ENCODE measurements at places on chromosomes 4 and X.
A peak's percentile ranks its signal among the peaks of the same experiment; 100 is the strongest.

GRCh38 chrX:110407910-110408545 lies 49.4 kb downstream of the RTL9 start:
- peak; percentile 68 for DNase-seq

DNA sequence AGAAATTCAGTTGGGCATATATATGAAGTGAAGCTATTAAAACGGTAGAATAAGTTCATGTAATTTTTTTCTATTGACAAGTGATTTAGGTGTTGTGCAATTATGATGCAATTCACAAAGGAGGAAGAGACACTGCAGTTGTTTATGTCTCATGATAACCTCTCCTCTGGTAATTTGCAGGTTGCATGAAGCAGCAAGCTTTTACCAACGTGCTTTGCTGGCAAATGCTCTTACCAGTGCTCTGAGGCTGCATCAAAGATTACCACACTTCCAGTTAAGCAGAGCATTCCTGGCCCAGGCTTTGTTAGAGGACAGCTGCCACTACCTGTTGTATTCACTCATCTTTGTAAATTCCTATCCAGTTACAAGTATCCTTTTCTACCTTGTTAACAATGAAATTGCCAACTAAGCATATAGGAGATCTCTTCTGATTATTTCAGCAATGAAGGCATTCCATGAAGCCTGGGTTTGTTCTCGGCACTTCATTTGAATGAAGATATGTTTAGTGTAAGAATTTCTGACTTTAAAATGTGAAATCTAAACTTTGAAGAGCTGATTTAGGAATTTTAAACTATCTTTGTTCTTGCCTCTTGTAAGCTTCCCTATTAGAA lies 3.9 kb downstream of the TMEM33 start:
- no peak for DNase-seq

GRCh38 chr4:123144616-123145015 lies 222.2 kb upstream of the NUDT6 start:
- no peak for DNase-seq

DNA sequence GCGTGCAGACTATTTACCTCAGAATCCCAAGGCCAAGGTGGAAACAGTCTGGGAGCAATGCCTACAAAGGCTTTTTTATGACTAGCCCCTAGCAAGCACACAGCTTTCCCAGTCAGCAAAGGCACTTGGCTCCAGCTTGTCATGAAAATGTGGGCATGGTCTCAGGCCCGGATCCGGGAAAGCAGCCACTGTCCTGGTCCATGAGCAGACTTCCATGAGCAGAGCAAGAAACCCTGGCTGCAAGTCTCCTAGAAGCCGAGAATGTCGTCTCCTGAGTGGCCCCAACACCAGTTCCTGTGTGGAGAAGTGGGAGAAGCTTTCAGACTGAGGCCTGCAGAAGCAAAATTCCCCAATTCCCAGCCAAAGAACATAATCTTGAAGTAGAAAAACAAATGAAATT lies 190.5 kb downstream of the MID1 start:
- DNase-seq, result no peak

- DNase-seq, result no peak
Observed at GRCh38 chrX:104255465-104255864, 732 bp upstream of the ESX1 start.

GRCh38 chr4:122873146-122873545 lies 46.5 kb downstream of the FGF2 start:
- DNase-seq, result no peak

GRCh38 chr4:14254252-14254651 lies 626.7 kb upstream of the BOD1L1 start:
- peak; percentile 4 for DNase-seq

GRCh38 chrX:139766545-139766983 lies 58.6 kb upstream of the MCF2 start:
- no peak for DNase-seq

DNA sequence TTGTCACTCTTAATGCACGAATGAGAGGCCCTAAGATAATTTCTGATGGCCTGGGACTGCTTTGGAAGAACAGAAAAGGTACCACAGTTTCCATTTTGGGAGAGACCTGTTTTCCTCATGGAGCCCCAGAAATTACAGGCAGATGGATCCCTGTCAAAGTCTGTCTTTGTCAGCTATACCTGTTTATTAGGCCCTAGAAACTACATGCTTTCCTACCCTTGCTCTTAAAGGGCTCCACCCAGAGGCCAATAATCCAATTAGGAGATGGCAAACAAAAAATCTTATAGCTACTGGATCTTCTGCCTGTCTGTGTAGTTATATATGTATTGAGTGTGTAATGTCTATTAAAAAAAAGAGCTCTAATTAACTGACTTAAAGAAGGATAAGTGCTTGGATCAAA lies 141.3 kb downstream of the NR3C2 start:
- DNase-seq, result no peak

GRCh38 chr4:110119337-110119736 lies 79.1 kb downstream of the ELOVL6 start:
- no peak for DNase-seq

GRCh38 chr4:2586502-2586901 lies 50.1 kb downstream of the FAM193A start:
- DNase-seq, result no peak

GRCh38 chr4:170666909-170667308 lies 577.2 kb upstream of the AADAT start:
- no peak for DNase-seq

GRCh38 chrX:54484666-54485065 lies 11.4 kb downstream of the FGD1 start:
- DNase-seq, result no peak

DNA sequence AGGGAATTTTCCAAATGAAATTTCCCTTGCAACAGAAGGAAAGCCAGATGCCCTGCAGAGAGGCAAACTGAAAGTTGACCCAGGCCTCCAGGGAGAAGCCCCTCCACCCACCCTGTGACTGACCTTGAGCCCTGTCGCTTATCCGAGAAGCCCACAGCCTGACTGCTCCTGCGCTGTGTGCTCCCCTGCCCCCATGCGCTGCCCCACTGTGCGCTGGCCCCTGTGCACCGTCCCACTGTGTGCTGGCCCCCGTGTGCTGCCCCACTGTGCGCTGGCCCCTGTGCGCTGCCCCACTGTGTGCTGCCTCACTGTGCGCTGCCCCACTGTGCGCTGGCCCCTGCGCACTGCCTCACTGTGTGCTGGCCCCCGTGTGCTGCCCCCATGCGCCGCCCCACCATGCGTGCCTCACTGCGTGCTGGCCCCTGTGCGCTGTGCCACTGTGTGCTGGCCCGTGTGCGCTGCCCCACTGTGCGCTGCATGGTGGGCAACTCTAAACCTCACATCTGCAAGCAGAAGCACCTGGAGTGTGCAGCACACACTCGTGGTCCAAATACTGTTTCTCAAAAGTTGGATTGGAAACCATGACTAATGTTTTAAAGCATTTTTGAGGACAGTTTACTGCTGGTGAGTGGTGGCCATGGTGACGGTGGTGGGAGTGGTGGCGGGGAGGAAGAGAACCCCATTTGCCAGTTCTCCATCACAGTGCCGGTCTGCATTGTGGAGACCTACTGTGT lies 8.3 kb upstream of the GRPEL1 start:
- no peak for DNase-seq

- no peak for DNase-seq
Observed at GRCh38 chr4:5784960-5785611, 74.1 kb downstream of the EVC start.

DNA sequence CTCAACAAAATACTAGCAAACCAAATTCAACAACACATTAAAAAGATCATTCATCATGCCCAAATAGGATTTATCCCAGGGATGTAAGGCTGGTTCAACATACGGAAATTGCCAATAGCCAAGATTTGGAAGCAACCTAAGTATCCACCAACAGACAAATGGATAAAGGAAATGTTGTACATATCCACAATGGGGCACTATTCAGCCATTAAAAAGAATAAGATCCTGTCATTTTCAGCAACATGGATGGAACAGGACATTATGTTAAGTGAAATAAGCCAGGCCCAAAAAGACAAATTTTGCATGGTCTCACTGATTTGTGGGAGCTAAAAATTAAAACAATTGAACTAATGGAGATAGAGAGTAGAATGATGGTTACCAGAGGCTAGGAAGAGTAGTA lies 82.0 kb upstream of the FAM241A start:
- DNase-seq, result no peak

DNA sequence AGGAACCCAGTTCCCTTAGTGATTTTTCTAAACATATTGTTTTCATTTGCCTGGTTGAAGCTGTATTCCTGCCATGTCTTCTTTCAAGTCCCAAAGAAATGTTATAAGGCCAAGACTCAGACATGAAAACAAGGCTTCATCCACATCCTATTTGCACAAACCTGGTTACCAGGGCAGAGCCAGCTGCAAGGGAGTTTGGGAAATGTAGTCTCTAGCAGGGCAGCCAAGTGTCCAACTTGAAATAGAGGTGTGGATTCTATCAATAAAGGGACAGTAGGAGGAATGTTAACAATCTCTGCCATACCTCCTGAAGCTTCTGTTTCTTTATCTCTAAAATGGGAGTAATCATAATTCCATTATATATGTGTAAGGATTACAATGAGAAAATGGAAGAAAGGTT lies 56.6 kb downstream of the INTS12 start:
- no peak for DNase-seq

DNA sequence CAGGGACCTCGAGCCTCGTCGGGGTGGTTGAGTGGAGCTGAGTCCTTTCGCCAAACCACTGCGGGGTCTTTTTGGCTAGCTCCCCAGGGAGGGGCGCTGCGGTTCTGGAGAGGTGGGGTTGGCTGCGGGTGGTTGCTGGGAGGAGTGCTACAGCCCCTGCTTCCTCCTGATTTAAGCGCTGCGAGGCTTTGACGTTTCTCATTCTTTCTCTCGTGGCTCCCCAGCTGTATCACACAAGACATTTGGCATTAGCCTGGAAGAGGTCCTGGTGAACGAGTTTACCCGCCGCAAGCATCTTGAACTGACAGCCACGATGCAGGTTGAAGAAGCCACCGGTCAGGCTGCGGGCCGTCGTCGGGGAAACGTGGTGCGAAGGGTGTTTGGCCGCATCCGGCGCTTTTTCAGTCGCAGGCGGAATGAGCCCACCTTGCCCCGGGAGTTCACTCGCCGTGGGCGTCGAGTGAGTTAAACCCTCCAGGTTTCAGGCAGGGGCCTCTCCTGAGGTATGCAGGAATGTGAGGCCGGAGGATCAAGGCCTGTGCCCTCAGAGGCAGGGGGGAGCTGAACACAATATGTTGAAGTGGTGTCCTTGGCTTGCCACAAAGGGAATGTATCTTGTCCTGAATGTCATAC lies 25.5 kb downstream of the ARHGAP36 start:
- no peak for DNase-seq

GRCh38 chrX:16333453-16333852 lies 166.2 kb downstream of the MAGEB17 start:
- no peak for DNase-seq

DNA sequence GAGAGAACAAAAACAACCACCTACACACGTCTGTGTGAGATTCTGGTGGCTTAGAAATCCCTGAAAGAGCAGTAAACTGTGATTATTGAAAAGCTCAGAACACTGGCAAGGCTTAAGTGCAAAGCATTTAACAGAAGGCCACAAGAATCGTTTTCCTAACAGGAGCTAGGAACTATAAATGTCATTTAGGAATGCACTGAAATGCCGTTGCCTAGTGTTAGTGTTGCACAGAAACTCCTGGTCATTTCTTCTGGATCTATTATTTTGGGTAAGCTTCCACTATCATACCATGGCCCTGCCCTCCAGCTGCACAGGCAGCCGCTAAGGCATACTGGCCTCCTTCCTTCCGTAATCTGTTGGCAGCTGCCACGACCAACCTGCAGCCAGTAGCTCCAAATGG lies 923.2 kb downstream of the NLGN4X start:
- no peak for DNase-seq

DNA sequence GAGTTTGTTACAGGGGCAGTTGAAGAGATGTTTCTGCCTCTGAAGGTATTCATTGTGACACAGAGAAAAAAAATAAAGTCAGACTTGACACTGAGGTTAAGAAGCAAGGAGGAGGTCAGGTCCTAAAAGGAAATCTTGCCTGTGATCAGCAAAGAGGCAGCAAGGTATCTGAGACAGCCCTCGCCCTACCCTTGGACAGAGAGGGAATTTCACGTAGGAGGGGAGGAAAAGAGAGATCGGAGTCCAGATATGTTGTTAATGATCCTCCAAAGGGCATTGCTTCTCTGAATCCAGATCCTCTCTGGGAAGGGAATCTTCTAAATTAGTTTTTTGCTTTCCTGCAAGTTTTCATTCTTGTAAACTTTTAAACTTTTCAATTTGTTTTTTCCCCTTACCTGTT lies 15.3 kb upstream of the PRR27 start:
- no peak for DNase-seq

GRCh38 chrX:68698942-68699341 lies 51.5 kb downstream of the STARD8 start:
- DNase-seq, result no peak

DNA sequence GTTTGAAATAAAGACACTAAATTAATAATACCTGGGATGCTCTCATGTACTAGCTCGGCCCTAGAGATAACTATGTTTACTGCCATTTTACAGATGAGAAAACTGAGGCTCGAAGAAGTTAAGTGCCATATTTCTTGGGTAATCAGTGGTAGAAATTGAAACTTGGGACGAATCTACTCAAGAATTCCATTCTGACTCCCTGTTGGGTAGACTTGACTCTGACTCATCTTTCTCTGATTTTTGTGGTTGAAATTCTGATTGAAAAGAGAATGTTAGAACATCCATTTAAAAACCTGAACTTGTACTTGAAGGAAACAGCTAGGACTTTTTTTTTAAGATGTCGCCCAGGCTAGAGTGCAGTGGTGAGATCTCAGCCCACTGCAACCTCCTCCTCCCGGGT lies 50.1 kb upstream of the NSUN7 start:
- no peak for DNase-seq

- no peak for DNase-seq
Observed at GRCh38 chr4:8277356-8278008, 7.9 kb downstream of the HTRA3 start.

GRCh38 chr4:54784161-54784671 lies 126.5 kb downstream of the KIT start:
- DNase-seq, result peak; percentile 1
